ENCODE measurements at places on chromosomes 7 and 10. TPM values are rescaled to one million over a fixed set of nuclear protein-coding genes. Genes with fewer than 3 reads are reported as not detected.

MICALL2 gene
- 53.4 TPM for total RNA-seq

DLX5 gene
- 0.82 TPM for total RNA-seq

AKR1E2 gene
- total RNA-seq: 5.8 TPM

UPK3B gene
- 1.9 TPM for total RNA-seq

CDC14C gene
- not detected for total RNA-seq

FXYD4 gene
- total RNA-seq: 109 TPM

WIPF3 gene
- 4.5 TPM for total RNA-seq

RHOBTB1 gene
- 14.6 TPM for total RNA-seq

STOX1 gene
- 1.5 TPM for total RNA-seq

DNA sequence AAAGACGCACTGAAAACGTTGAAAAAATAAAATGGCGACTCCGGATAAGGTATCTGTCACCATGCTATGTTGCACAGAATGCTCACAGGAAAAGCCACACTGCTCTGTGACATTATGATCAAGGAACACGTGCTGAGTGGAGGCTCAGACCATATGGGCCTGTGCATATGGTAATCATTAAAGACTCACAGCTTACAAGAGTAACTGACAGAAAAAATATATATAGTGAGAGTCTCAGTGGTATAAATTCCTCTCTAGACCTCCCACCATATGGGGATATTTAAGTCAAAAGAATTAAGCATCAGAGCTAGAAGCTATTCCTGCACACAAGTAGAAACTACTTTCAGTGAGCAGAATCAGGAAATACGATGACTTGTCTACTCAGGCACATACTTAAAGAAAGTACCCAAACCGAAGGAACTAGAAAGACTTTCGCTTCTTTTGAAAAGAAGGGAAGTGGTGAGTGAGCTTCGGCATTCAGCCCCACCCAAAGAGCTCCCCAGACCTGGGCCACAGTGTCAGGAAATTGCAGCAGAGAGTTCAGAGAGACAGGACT is 65.1 kb upstream of the MPP7 start:
- no peak for DNase-seq
- peaks cover 5% of the 10 kb centered on the region for H3K4me1 ChIP-seq
- no peaks in the 10 kb centered on the region for H3K36me3 ChIP-seq
- H3K27ac ChIP-seq: no peak overlapping the region

DNA sequence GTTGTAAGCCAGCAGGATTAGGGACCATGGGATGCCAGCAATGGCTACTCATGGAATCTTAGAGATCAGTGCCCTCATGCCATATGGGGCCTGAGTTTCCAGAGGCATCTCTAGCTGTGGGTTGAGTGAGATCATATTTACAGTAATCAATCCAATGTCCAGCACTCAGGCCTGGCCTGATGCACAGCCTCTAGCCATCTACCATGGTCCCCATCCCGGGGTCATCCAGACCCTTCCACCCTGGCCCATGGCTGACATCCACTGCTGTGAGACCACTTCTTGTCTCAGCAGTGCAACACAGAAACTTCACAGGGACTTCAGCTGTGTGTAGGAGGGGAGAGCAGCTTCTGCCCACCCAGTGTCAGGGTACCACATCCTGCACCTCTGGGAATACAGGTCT is 6.5 kb upstream of the ADCY1 start:
- no peak overlapping the region for H3K4me3 ChIP-seq
- H3K4me1 ChIP-seq: no peaks in the 10 kb centered on the region
- H3K27me3 ChIP-seq: no peaks in the 10 kb centered on the region
- H3K36me3 ChIP-seq: no peaks in the 10 kb centered on the region
- DNase-seq: no peak

DNA sequence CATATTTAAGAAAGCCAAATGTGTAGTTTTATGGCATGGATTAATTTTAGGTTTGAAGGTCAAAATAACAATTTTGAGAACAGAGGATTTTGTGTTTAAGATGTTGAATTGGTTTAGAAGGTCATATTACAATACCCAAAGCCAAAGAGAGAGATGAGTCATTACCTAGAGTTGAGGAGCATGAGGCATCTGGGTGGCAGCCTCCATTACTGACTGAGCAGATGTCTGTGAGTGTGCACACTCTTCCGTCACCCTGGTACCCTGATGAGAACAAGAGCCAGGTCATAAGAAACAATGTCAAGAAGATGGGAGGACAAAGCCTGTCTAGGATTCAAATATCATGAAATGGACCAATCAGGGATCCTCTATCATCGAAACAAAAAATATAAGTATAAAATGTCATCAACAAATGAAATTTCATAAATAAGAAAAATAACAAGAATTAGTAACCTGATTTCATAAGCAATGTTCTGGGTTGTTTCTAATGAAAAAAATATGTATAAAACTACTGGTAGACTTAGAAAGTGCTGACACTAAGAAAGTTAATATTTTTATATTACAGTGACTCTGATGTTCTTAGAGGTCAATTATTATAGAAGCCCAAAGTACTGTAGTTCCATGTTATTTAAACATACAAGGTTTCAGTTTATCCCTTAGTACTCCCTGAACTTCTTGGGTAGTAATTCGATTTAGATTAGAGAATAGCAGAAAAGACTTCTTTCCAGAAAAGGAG is 20.0 kb downstream of the CUBN start:
- H3K4me1 ChIP-seq: no peaks in the 10 kb centered on the region
- H3K27ac ChIP-seq: no peak overlapping the region
- H3K27me3 ChIP-seq: no peaks in the 10 kb centered on the region
- no peak overlapping the region for H3K4me3 ChIP-seq
- no peak for DNase-seq

GRCh38 chr7:128097211-128097731 is 66.0 kb upstream of the LRRC4 start:
- DNase-seq: no peak
- H3K4me1 ChIP-seq: no peaks in the 10 kb centered on the region
- H3K4me3 ChIP-seq: no peak overlapping the region
- no peaks in the 10 kb centered on the region for H3K27me3 ChIP-seq

GRCh38 chr7:11191574-11192220 is 218.0 kb downstream of the PHF14 start:
- no peak overlapping the region for H3K4me3 ChIP-seq
- no peaks in the 10 kb centered on the region for H3K4me1 ChIP-seq
- DNase-seq: peak; percentile 60
- H3K27ac ChIP-seq: no peak overlapping the region
- no peaks in the 10 kb centered on the region for H3K36me3 ChIP-seq

- no peaks in the 10 kb centered on the region for H3K36me3 ChIP-seq
- no peaks in the 10 kb centered on the region for H3K27me3 ChIP-seq
- H3K4me3 ChIP-seq: no peak overlapping the region
These were observed 49.3 kb upstream of the IL6 start for GRCh38 chr7:22677680-22678079.

- H3K4me3 ChIP-seq: no peak overlapping the region
- no peaks in the 10 kb centered on the region for H3K36me3 ChIP-seq
These were observed 337.4 kb upstream of the ZWINT start for GRCh38 chr10:56698506-56698905.

DNA sequence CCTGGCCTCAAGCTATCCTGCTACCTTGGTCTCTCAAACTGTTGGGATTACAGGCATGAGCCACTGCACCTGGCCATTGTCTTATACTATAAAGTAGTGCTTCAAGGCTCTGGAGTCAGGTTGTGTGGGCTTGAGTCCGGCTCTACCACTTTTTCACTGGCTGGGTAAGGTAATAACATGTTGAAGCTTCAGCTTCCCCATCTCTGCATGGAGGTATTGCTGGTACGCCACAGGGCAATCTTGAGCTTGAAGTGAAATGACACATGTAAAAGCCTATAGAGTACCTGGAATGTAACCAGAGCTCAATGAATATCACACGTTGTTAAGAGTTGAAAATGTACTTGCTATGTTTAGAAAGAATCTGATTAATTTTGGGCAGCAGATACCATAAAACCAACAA is 120.8 kb downstream of the POU6F2 start:
- no peak overlapping the region for H3K27ac ChIP-seq
- no peaks in the 10 kb centered on the region for H3K36me3 ChIP-seq
- H3K4me1 ChIP-seq: no peaks in the 10 kb centered on the region
- H3K27me3 ChIP-seq: no peaks in the 10 kb centered on the region
- H3K4me3 ChIP-seq: no peak overlapping the region
- DNase-seq: no peak

DNA sequence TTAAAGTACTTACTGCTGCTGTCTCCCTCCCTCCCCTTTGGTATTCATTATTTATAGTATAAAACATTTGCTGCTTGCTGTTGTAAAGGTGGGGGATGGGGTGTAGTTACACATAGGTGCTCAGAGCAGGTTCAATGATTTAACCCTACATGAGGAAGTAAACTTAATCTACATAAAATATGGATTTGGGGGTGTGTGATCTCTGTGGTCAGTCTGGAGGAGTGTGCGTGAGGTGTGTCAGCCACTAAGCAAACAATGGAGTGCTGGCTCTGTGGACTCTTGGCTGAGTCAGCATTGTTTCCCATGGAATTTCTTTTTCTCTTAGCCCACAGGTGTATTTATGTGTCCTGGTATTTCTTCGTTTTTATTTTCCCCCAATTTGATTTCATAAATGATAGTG is 133.9 kb downstream of the AUTS2 start:
- no peak overlapping the region for H3K4me3 ChIP-seq
- no peaks in the 10 kb centered on the region for H3K36me3 ChIP-seq
- H3K27ac ChIP-seq: no peak overlapping the region

GRCh38 chr7:34758111-34758601 is 100.1 kb downstream of the NPSR1 start:
- peak overlapping the region; percentile 30 for H3K27ac ChIP-seq
- H3K4me1 ChIP-seq: no peaks in the 10 kb centered on the region
- DNase-seq: no peak
- no peaks in the 10 kb centered on the region for H3K27me3 ChIP-seq
- no peaks in the 10 kb centered on the region for H3K36me3 ChIP-seq

DNA sequence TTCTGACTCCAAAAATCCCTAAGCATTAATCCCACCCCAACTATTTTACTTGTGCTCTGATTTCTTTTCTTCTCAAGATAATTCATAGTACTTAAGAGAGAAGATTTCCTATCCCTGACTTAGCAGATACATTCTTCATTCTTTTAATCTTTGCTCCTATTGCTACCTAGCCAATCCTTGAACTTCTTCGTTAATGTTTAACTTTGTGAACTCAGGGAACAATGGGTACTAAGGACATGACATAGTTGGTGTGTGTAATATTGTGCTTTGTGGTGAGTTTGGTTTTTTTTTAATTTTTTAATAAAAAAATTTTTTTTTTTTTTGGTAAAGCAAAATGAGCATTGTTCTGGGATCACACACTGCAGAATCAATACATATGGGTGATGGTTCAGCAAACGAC is 166.2 kb downstream of the CHCHD3 start:
- H3K4me1 ChIP-seq: no peaks in the 10 kb centered on the region
- H3K36me3 ChIP-seq: no peaks in the 10 kb centered on the region
- H3K27ac ChIP-seq: no peak overlapping the region
- no peak overlapping the region for H3K4me3 ChIP-seq
- DNase-seq: peak; percentile 20

GRCh38 chr10:96488161-96488935 is 25.4 kb downstream of the TLL2 start:
- H3K27ac ChIP-seq: no peak overlapping the region
- H3K4me1 ChIP-seq: no peaks in the 10 kb centered on the region
- no peak overlapping the region for H3K4me3 ChIP-seq
- no peak for DNase-seq
- no peaks in the 10 kb centered on the region for H3K36me3 ChIP-seq
- H3K27me3 ChIP-seq: no peaks in the 10 kb centered on the region

GRCh38 chr10:118980870-118981269 is 48.6 kb upstream of the NANOS1 start:
- H3K27me3 ChIP-seq: no peaks in the 10 kb centered on the region
- DNase-seq: no peak
- no peaks in the 10 kb centered on the region for H3K4me1 ChIP-seq

- H3K4me1 ChIP-seq: no peaks in the 10 kb centered on the region
- no peaks in the 10 kb centered on the region for H3K27me3 ChIP-seq
- no peak overlapping the region for H3K27ac ChIP-seq
- DNase-seq: no peak
- no peak overlapping the region for H3K4me3 ChIP-seq
These were observed 222.2 kb downstream of the KCNMA1 start for GRCh38 chr10:77415313-77415960.

GRCh38 chr7:11630355-11630754 is 201.6 kb downstream of the THSD7A start:
- H3K4me1 ChIP-seq: no peaks in the 10 kb centered on the region
- no peak overlapping the region for H3K27ac ChIP-seq
- DNase-seq: no peak
- no peaks in the 10 kb centered on the region for H3K36me3 ChIP-seq
- no peak overlapping the region for H3K4me3 ChIP-seq

GRCh38 chr7:33998476-33998875 is 93.1 kb downstream of the BMPER start:
- H3K27ac ChIP-seq: no peak overlapping the region
- H3K36me3 ChIP-seq: no peaks in the 10 kb centered on the region
- no peaks in the 10 kb centered on the region for H3K4me1 ChIP-seq
- no peak for DNase-seq
- no peak overlapping the region for H3K4me3 ChIP-seq

DNA sequence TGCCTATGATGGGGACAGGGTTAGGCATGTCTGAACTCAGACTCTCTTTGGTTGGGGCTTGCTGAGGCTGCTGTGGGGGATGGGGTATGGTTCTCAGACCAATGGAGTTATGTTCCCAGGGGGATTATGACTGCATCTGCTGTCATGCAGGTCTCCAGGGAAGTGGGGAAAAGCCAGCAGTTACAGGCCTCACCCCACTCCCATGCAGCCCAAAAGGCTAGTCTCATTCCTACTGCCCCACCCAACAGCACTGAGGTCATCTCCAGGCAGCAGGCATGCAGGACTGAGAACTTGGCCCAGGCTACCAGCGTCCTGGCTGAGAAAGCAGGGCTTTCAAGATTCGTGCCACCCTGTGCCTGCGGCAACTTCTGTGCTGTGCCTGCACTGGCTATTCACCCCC is 373.3 kb downstream of the HTR7 start:
- H3K27me3 ChIP-seq: no peaks in the 10 kb centered on the region
- DNase-seq: no peak
- no peaks in the 10 kb centered on the region for H3K36me3 ChIP-seq
- H3K27ac ChIP-seq: no peak overlapping the region

DNA sequence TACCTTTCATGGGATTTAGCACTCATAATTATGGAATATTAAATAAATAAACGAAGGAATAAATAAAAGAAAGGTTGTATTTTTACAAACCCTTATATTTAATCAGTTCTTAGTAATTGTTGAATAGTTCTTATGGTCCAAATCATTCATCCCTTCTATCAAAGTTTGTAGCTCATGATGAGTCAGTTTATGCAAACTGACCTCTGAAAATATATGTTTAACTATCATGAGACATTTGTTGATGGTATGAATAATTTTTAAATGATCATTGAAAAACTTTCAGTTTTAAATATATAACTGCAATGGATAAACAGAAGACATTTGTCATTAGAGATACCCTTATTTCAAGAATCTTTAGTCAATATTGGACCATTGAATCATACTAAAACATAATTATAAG is 411.2 kb upstream of the LRRTM3 start:
- DNase-seq: no peak
- H3K4me3 ChIP-seq: no peak overlapping the region
- H3K27me3 ChIP-seq: no peaks in the 10 kb centered on the region
- H3K4me1 ChIP-seq: no peaks in the 10 kb centered on the region

- H3K27ac ChIP-seq: no peak overlapping the region
- DNase-seq: no peak
- H3K4me1 ChIP-seq: no peaks in the 10 kb centered on the region
- H3K27me3 ChIP-seq: no peaks in the 10 kb centered on the region
- H3K4me3 ChIP-seq: no peak overlapping the region
These were observed 45.0 kb downstream of the VWDE start for GRCh38 chr7:12358694-12359093.

- no peaks in the 10 kb centered on the region for H3K4me1 ChIP-seq
- no peaks in the 10 kb centered on the region for H3K36me3 ChIP-seq
- H3K4me3 ChIP-seq: no peak overlapping the region
- H3K27ac ChIP-seq: no peak overlapping the region
- DNase-seq: no peak
- H3K27me3 ChIP-seq: no peaks in the 10 kb centered on the region
These were observed 131.5 kb upstream of the LAMB4 start for GRCh38 chr7:108261560-108262255.
